NCI-H2029 (cell line): ENCODE measurements at places on chromosomes 2 and 18.

GRCh38 chr2:238563551-238563950, 136.8 kb downstream of the ASB1 start:
- no peak for DNase-seq

DNA sequence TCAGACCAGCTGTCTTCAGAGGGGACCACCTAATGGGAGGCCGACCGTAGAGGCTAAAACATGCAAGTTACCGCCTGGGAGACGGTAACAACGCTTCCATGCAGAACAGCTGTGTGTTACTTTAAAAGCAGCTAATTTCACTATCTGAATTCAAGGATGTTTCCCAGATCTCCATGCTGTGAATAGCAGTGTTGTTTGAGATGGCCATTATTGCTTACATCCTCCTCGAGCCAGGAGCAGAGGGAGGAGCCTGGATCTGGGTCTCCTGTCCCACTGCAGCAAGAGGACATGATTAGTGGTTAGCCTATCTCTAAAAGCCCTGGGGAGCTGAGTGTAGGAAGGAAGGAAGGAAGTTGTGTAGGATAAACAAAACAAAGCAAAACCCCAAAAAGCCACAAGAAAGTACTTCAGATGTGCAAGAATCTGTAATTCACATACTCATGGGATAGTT, 50.9 kb downstream of the ACTR2 start:
- no peak for DNase-seq

DNA sequence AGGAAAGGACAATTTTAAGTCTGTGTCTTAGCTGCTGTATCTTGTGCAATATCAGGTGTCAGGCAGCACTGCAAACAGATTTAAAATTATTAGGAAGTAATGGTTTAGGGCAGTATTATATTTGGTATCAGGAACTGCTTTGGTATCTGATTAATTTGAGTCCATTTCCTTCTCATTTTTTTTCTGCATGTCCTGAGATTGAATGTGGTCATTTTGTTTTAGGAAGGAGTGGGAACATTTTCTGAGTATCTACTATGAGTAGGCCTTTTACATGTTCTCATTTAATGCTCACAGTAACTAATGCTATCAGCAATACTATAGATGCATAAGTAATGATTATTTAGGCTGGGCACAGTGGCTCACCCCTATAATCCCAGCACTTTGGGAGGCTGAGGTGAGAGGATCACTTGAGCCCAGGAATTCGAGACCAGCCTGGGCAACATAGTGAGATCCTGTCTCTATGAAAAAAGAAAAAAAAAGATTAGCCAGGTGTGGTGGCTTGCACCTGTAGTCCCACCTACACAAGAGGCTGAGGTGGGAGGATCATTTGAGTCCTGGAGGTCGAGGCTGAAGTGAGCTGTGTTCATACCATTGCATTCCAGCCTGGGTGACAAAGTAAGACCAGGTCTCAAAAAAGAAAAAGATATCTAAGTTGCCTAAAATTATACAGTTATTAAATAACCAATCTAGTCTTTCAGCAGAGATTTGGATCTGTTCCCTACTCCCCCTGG, 4.7 kb downstream of the FMNL2 start:
- no peak for DNase-seq

GRCh38 chr2:216188956-216189355, 79.8 kb downstream of the XRCC5 start:
- no peak for DNase-seq

GRCh38 chr2:156787517-156787916, 351.3 kb downstream of the GPD2 start:
- no peak for DNase-seq

GRCh38 chr18:43780782-43781340, 503.6 kb upstream of the SYT4 start:
- DNase-seq: no peak

- no peak for DNase-seq
Observed at GRCh38 chr2:58698620-58699019, 457.5 kb upstream of the FANCL start.

GRCh38 chr18:74500372-74500771, 4.2 kb downstream of the CNDP2 start:
- no peak for DNase-seq

DNA sequence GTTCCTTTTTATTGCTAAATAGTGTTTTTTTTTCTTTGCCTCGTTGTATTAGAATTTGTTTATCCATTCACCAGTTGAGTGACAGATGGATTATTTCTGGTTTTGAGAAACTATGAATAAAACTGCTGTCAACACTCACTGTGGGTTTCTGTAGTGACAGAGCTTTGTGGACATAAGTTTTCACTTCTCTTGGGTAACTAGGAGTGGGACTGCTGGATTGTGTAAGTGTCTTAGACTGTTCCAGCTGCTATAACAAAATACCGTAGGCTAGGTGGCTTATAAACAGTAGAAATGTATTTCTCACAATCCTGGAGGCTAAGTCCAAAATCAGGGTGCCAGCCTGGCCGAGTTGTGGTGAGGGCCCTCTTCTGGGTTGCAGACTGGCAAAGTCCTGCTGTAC, 71.9 kb downstream of the TNFRSF11A start:
- no peak for DNase-seq

DNA sequence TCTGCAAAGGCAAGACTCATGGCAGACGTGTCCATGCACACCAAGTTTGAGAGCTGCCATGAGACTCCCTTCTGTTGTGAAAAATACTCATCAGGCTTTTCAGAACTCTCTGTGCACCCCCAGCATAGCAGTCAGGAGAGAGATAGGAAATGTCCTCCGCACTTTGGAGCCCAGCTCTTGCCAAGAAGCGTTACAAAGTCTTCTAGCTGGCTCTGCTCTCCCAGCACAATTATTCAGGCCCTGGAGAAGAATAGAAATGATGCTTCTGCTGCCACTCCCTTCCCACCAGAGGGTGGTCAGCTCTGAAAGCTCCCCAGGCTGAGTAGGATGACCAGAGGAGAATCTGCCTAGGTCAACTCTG, 594.4 kb upstream of the ID2 start:
- DNase-seq: no peak

GRCh38 chr18:6476190-6476589, 61.5 kb upstream of the L3MBTL4 start:
- no peak for DNase-seq

- peak; percentile 21 for DNase-seq
Observed at GRCh38 chr2:229133155-229133772, 137.8 kb downstream of the PID1 start.

DNA sequence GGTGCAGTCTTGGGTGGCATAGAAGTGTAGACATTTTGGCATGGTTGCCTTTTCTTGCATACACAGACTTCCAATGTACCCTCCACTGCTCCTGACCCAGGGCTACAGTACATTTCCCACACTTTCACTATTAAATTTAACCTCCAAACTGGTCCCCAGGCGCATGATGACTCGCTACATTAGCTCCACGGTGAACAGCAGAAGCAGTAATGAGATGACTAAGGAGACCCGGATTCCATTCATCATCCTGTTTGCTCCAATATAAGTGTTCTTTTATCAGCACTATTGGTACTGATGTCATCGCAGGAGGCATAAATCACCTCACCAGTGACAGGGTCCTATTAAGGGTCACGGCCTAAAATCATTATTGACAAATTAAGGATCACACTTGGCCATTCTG, 316.5 kb downstream of the EN1 start:
- no peak for DNase-seq

GRCh38 chr2:207281436-207281835, 115.7 kb upstream of the KLF7 start:
- no peak for DNase-seq

DNA sequence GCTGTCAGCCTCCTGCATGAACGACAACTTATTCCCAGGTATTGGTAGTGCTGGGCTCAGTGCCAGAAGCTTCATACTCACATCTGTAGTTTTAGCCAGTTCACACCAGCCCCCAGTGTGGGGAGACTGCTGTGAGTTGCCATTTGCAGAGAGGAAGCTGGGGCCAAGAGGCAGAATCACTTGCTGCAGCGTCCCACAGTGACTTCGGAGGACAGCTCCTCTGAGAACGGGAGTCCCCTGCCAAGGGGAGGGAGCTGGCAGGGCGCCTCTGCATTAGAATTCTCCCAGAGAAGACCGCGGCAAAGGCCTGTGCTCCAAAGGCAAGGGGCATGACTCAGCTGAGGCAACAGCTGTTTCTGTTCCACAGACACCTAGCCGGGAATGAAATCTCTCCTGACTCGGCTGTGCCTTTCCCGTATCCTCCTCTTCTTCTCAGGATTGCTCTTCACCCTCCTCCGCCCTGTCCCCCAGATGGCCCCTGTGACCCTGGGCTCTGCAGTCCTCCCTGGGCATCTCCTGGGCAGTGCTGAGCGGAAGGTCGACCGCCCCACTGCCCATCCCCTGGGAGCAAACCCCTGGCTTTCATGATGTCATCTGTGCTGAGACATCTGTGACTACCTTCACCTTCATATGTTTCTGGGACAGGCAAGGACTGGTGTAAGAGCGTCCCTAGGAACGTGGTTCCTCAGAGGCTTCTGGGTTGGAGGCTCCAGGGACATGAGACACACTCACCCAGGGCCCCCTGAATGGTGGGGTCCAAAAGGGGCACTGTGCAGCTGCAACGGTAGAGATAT, 18.0 kb downstream of the MAL start:
- peak; percentile 19 for DNase-seq

GRCh38 chr2:38076710-38077430, 919 bp upstream of the CYP1B1 start:
- no peak for DNase-seq

- DNase-seq: peak; percentile 4
Observed at GRCh38 chr2:43127208-43127940, 99.0 kb downstream of the ZFP36L2 start.

DNA sequence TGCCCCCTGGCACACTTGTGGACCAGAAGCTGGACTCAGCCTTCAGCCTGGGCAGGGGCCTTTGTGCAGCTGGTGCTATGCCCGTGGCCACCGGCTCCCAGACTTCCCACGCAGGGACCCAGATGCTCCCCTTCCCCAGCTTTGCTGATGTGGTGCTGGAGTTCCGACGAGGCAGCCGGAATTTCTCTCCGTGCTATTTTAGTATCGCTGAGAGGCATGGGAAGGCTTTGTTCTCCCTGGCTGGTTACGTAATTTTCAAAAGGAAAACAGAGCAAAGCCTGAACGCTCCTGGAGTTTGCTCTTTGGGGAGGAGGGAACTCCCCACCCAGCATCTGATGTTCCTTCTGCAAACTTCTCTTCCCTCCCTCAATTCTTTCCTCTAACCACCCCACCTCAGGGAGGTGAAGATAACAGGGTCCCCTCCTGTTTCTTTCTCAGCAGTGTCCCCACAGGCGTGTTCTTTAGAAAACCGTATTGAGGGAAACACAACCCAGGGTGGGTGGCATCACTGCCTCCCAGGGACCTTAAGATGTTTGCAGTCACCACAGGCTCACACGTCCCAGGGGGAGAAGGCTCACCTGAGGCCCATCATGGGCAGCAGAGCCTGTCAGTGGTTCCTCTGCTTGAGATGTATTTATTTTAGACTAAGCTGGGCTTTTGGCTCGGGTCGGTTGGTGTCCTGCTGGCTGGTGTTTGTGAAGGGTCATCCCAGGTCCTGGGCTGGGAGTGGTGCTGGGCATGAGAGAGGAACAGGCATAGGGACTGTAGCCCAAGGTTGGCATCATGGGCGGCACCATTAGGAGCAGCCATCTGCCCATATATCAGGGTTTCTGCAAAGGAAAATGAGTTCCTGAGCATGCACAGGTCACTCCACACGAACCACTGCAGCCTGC, 95.0 kb downstream of the MAPK4 start:
- no peak for DNase-seq

GRCh38 chr2:156672556-156673332, 236.6 kb downstream of the GPD2 start:
- no peak for DNase-seq

- DNase-seq: no peak
Observed at GRCh38 chr18:76052227-76052595, 442.8 kb downstream of the ZNF516 start.

- DNase-seq: no peak
Observed at GRCh38 chr18:34794348-34794747, 84.2 kb downstream of the DTNA start.

- DNase-seq: no peak
Observed at GRCh38 chr18:69787825-69788547, 159.7 kb downstream of the CD226 start.

DNA sequence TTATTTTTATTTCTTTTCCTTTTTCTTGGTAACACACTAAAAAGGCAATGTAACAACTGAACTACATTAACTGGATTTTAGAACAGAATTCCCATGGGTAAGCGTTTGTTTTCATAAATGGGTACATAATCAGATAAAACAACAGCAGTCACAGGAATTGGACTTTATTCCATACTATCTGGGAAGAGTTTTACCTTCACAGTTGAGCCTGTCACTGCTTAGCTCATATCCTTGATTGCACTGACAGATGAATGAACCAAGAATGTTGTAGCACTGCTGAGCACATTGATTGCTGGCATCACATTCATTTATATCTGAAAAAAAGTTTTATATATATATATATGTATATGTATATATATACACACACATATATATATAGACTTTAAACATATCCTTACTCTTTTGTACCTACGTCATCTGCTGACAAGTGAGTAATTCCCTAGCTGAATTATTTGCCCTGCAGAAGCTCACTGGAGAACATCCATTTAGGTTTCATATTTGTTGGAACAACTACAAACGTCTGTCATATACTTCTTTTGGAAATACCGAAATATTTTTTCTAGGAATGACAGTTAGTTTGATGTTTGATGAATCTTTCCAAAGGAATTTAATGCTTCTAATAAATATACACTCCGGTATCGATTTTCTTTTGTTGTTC, 47.0 kb downstream of the EFEMP1 start:
- DNase-seq: no peak

DNA sequence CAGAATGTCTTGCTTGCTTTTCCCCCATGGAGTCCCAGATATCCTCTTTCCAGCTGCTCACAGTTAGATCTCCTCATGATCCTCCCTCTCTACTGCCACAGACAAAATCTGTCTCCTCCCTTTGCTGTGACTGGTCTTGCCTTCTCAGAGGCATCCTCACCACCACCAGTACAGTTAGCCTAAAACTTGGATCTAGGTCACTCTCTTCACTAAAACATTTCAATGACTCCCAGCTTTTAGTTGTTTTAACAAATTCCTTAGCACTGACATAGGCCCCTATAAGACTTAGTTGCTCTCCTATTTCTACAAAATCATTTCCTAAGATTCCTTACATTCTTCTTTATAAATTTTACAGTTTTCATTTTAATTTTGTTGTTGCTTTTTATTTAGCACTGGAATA, 734.2 kb upstream of the CHAC2 start:
- DNase-seq: no peak
